ENCODE measurements at places on chromosomes 16 and 17. TPM values are rescaled to one million over a fixed set of nuclear protein-coding genes. Genes with fewer than 3 reads are reported as not detected.

- DNase-seq = peak; percentile 80
These were observed 10.7 kb downstream of the TBX2 start for GRCh38 chr17:61410141-61411010.

- peak; percentile 40 for DNase-seq
These were observed 3.1 kb downstream of the EVI2A start for GRCh38 chr17:31318298-31318801.

The CYGB gene
- total RNA-seq = 24.1 TPM

The DHRS7C gene
- 3.1 TPM for total RNA-seq

DNA sequence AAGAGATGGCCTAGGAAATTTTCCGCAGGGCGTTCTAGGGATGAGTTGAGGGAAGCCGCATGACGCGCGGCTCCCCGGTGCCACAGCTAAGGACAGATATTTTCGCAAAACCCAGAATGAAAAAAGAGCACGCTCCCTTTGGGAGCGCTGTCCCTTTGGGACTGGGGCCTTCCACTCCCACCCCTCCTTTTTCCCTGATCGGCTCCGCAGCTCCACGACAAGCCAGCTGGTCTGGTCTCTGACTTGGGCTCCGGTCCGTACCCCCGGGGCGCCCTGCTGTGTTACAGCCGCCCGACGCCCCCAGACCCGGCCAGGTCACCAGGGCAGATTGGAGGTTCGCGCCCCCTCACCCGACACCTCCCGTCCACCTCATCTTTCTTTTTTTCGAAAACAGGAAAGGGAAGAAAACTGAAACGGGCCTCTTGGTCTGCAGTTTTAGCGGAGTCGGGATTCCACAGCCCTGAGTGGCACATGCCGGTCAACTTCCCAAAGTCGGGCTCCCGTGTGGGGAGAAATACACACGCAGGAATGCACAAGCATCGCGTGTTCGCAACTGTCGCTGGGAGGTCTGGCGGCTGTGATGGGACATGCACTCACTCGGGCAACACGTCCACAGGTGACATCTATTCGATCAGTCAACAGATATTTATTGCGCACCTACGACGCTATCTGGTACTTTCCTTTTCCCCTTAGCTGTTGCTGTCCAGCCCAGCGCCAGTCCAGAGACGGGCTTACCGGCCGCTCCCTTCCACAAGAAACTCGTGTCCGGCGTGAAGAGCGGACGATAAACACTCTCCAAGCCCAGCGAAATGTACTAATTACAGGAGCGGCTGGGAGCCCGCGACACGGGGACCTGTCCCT lies 3.9 kb upstream of the SOX9 start:
- no peak for DNase-seq

The GJC1 gene
- total RNA-seq = 18.8 TPM

- DNase-seq = no peak
These were observed 1.6 kb upstream of the ZFHX3 start for GRCh38 chr16:73049511-73049910.

DNA sequence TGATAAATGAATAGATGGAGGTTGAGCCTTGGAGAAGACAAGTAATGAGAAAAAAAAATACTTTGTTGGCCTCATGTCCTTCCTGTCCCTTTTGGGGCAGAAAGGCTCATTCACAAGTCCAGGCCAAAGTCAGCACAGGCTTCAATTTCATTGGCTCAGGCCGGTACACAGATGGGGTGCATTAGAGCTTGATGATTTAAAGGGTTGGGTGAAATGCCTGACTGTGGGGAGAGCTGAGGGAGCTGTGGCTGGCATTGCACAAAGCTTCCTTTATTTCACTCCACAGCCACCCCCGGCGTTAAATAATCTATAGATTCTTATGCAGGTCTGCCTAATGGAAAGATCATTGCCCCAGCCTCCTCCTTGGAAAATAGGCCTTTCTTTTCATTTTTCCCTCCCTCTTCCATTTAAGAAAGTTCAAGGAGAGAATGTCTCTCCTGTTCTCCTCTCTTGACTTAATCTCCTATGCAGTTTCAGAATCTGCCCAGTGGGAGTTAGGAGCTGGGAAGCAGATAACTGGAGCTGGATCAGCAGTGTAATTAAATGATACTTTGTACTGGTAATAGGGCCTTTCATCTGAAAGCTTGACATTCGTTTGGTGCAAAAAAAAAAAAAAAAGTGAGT lies 24.4 kb downstream of the YPEL2 start:
- no peak for DNase-seq

The VAT1L gene
- 13.1 TPM for total RNA-seq

- no peak for DNase-seq
These were observed 473 bp upstream of the TPPP3 start for GRCh38 chr16:67393788-67394154.

The NT5C3B gene
- total RNA-seq = 18.3 TPM

GRCh38 chr17:29420128-29420527 lies 30.0 kb downstream of the TAOK1 start:
- no peak for DNase-seq

DNA sequence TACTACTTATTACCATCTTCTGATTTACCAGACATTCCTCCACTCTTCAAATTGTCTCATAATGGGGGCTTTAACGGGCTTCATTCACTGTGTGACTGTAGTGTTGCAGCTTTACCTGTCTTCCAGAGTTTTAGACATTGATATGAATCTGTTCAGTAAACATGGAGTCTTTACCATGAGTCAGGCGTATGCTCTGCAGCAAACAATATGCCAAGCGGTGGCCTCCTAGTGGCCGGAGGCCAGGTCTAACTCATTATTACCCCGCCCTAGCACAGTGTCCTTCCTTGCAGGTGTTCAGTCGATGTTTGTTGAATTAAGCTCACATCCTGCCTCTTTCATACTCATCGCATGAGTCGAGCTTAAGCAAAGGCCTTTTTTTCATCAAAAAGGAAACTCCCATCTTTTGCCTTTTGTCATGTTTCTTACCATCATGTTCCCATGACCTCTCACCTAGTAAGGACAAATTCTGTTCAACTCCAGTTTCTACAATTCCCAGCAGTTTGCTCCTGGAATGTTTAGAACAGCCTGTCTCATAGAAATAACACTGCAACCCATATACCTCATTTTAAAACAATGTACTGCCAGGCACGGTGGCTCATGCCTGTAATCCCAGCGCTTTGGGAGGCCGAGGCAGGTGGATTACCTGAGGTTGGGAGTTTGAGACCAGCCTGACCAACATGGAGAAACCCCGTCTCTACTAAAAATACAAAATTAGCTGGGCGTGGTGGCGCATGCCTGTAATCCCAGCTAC lies 39.4 kb downstream of the TUBD1 start:
- DNase-seq = no peak

GRCh38 chr17:74527756-74528155 lies 3.5 kb downstream of the CD300LB start:
- DNase-seq = no peak

GRCh38 chr16:67613808-67614207 lies 31.1 kb upstream of the CARMIL2 start:
- no peak for DNase-seq

The RRAD gene
- total RNA-seq = 135 TPM

GRCh38 chr17:79923974-79924638 lies 84.9 kb upstream of the CBX4 start:
- no peak for DNase-seq

- peak; percentile 12 for DNase-seq
These were observed 29.4 kb downstream of the GINS2 start for GRCh38 chr16:85659336-85659735.

DNA sequence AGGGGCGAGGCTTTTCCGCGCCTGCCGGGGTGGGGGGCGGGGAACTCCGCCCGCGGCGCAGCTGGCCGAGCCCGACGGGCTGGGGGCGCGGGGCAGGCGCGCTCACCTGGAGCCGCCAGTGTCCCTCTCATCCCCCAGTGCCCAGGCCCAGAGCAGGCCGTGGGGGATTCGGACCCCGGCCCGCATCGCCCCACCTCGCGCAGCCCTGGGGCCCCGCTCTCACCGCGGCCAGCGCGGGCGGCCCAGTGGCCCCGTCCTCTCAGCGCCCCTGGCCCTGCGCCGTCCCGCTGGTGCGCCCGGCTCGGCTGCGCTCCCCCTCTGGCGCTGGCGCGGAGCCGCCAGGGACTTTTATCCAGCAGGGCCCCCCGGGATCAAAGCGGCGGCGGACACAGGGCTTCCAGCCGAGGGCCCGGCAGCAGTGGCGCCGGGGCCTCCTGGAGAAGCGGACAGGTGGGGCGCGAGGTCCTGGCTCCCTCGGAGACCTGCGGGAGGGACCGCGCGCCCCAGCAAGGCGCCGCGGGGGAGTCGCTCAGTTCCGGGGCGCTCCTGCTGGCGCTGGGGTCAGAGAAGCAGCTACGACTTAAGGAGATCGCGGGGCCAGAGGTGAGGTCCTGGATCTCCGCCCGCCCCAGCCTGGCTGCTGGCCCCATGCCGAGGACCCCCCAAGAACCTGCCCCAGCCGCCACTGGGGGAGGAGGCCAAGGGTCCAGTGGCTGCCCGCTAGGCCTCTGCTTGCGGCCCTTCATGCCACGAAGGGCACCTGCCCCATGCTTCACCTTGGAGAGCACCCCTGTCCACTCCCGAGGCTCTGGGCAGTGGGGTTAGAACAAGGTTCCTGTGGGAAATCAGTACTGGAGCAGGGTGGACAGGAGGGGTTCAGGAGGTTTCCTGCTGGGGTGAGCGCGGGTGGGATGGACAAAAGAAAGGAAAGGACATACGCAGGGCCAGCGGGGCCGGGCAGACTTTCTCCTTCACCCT lies 823 bp upstream of the NOTUM start:
- no peak for DNase-seq

- DNase-seq = no peak
These were observed 100.7 kb downstream of the MGAT5B start for GRCh38 chr17:76968707-76969597.

The ATP2A1 gene
- total RNA-seq = 0.38 TPM

DNA sequence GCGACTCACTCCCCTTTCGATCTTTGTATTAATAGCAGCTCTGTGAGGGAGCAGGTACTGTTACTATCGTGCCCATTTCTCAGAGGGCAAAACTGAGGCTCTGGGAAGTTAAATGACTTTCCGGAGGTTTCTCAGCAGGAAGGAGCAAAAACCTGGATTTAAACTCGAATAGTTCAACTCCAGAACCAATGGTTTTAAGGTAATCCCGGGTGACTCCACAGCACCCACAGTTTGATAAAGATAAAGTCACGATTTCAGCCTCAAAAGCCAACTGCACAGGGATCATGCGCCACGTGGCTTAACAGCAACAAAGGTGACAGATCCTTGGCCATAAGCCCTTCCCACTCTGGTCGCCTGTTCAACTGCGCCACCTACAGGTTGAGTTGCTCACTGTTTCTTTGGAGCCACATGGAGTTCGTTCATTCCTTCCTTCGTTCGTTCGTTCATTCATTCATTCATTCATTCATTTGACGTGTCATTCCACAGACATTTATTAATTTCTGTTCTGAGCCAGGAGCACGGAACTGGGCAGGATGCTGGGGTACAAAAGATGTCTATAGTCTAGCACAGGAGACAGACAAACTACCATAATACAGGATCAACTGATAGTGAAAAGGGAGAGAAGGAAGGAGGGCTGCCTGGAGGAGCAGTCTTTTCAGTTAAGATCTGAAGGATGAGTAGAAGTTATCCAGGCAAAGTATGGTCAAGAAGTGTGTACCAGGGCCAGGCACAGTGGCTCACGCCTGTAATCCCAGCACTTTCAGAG lies 134.8 kb downstream of the HS3ST2 start:
- peak; percentile 39 for DNase-seq

- no peak for DNase-seq
These were observed 311.7 kb downstream of the BCAS3 start for GRCh38 chr17:60989379-60989778.

DNA sequence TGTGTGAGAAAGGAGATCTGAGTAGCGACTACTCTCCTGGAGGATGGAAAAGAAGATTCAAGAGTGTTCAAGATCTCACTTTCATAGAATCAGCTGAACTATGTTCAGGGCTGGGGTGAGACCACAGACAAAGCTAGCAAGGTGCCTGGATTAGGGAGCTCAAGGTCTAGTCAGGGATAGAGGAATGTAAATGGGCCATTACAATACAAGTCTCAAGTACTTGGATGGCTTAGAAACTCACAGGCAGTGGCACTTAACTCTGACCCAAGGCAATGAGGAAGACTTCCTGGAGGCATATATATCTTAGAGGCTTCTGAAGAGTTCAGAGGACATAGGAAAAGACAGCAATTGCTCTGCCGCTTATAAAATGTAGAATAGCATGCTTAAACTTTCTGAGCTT lies 184.9 kb upstream of the CDH11 start:
- DNase-seq = no peak

The SLC52A1 gene
- not detected for total RNA-seq

The BRICD5 gene
- 10.9 TPM for total RNA-seq

DNA sequence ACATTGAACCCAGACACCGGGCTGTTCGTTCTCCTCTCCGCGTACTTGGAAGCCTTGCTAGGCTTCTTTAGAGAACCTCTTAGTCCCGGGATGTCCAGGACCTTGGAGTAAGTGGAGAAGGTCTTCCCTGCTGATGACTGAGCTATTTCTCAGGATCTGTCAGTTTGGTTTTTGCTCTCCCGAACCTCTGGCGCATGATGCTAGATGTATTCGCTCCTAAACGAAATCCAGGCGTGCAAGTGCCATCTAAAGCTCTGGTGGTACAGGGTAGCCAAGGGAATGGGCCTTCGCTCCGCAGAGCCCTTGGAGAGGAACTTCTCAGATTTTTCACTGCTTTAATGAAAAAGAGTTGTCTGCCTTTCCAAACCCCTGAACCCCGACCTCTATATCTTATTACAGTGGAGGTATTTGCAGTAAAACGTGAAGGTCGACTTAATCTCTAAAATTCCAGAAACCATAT lies 547 bp downstream of the VMP1 start:
- DNase-seq = no peak

The KRTAP4-5 gene
- total RNA-seq = not detected

DNA sequence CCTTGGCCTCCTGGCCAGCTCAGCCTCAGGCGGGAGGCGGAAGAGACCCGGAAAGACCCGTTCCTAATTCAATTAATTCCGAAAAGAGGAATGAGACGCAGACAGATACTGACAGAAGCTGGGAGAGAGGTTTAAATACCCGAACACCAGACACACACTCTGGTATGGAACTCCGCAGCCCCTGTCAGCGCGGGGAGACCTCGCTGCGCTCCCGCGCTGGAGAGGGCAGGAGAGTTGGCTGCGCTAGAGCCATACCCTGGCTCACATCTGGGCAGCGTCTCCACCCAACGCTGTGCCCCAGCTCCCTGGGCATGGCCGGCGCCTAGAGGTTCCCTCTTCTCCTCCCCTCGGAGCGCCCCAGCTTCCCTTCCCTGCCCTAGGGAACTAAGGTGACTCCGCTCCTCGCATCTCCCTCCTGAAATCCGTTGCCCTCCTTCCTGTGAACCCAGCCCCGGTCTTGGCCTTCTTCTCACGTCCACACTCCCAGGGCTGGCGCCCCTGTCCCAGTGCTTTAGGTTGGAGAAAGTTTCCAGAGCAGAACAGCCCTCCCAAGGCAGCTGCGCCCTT lies 8.0 kb downstream of the NEUROD2 start:
- DNase-seq = no peak

The CARD14 gene
- total RNA-seq = 0.49 TPM

The ABCC12 gene
- not detected for total RNA-seq

GRCh38 chr16:61879306-61879705 lies 156.9 kb downstream of the CDH8 start:
- DNase-seq = no peak

The RNF43 gene
- 4.7 TPM for total RNA-seq

The ZNF423 gene
- total RNA-seq = 8.6 TPM

- no peak for DNase-seq
These were observed 19.0 kb downstream of the KCNG4 start for GRCh38 chr16:84220851-84221250.
